SK-N-SH (cell line): ENCODE measurements at places on chromosomes 7 and 10.

GRCh38 chr10:97075961-97076525 lies 109.7 kb downstream of the SLIT1 start:
- DNase-seq, result peak; percentile 53

GRCh38 chr7:51075681-51076580 lies 240.7 kb downstream of the COBL start:
- no peak for DNase-seq

DNA sequence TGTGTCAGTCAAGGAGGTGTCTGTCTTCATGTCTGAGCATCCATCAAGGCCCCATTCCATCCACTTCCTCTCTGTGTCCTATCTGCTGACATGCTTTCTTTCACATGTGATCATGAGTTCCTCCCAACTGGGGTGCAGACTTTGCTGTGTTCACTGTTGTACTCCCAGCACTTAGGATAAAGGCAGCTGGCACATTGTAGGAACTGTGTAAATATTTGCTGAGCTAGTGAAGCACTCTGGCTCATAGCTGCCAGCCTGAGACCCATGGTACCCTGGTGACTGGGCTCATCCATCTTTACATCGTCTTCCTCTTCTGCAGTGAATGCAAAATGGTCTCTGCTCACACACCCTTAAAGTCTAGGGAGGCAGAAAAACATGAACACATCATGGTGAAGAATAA lies 242.2 kb upstream of the IGFBP3 start:
- no peak for DNase-seq

- no peak for DNase-seq
Observed at GRCh38 chr10:29140151-29140550, 148.7 kb upstream of the LYZL1 start.

DNA sequence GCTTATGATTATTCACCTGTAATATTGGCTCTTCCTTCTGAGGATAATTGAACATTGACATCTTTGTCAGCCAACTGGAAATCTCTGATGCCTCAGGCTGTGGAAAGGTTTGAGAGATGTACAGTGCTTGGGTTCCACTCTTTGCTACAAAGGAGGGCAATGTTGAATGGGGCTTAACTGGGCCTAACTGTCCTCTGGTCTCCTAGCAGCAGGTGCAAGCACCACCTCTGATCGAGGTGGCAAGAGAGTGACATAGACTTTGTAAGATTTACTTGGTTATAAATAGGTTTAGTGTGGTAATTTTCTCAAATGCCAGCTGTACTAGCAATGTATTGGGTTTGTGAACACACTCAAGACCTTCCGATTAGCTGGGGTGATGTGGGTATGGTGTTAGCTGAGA lies 21.1 kb downstream of the CYP2C8 start:
- no peak for DNase-seq

GRCh38 chr10:101303087-101303703 lies 50.8 kb upstream of the BTRC start:
- DNase-seq, result no peak

DNA sequence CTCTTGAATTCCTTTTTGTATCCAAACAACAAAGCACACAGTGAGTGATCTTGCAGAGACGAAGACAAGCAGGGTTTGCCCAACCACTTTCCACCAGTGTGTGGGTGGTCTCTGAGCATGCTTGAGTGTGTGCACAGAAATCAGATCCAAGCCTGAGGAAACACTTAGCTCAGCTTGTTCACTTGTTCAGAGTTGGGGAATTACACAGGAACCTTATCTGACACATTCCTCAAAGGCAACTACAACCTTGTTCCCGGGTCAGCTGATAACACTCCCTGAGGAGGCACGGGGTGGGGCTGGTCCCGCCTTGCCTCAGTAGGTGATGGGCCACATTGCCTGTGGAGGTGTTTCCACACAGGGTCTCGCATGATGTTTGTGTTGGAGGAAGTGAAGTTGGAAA lies 216.9 kb downstream of the DYNC1I1 start:
- no peak for DNase-seq

DNA sequence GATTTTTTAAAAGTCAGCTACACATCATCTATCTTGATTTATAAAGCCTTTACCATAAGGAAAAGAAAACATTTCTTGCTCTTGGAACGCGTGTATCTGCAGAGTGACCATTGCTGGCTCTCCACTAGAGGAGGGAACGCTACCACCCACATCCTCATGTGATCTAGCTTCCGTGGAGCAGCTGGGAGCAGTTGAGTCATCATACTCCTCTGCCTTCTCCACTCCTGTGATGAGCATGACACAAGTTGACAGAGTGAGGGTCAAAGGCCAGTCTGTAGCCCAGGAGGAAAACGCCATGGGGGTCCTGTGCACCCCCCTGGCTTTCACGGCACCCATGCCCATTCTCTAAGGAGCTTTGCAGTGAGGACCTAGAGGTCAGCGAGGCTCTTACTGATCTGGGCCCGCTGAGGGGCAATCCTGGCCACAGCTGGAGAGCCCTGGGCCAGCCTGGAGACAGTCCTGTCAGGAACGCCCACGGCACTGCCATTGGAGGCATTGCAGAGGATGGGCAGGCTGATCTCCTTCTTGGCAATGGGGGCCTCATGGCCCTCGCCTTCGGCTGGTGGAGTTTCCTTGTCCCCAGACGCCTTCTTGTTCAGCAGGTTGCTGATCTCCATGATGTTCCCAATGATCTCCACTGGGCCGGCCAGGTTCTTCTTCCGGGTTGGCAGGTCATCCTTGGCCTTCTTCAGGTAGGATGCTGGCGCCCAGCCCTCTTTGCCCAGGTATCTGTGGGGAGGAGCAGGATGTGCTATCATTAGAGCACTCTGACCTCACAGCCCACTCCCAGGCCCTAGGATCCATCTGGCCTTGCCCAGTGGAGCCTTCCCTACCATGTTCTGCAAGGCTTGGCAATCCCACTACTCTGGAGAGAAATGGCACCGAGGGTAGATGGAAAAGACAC lies 119.2 kb downstream of the NEURL1 start:
- no peak for DNase-seq

- DNase-seq, result no peak
Observed at GRCh38 chr7:151252961-151253711, 4.6 kb upstream of the SMARCD3 start.

DNA sequence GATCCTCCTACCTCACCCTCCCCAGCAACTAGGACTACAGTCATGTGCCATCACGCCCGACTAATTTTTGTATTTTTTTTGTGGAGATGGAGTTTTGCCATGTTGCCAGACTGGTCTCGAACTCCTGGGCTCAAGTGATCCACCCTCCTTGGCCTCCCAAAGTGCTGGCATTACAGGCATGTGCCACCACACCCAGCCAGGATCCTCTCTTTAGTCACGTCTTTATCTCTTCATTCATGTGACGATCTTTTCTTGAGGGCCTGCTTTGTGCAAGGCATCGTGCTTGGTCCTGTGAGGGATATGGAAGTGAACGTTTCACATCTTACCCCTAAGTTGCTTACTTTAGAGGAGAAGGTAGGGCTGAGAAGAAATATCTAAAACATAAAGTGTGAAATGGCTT lies 21.6 kb downstream of the WBP1L start:
- no peak for DNase-seq

- DNase-seq, result no peak
Observed at GRCh38 chr7:138455609-138456008, 4.5 kb upstream of the TRIM24 start.

GRCh38 chr7:32515890-32516550 lies 20.7 kb downstream of the AVL9 start:
- DNase-seq, result no peak

- DNase-seq, result no peak
Observed at GRCh38 chr10:97519342-97519741, 20.6 kb downstream of the UBTD1 start.

- DNase-seq, result no peak
Observed at GRCh38 chr7:2336626-2337299, 17.9 kb upstream of the EIF3B start.

- DNase-seq, result no peak
Observed at GRCh38 chr10:127532659-127533058, 16.4 kb upstream of the NPS start.

DNA sequence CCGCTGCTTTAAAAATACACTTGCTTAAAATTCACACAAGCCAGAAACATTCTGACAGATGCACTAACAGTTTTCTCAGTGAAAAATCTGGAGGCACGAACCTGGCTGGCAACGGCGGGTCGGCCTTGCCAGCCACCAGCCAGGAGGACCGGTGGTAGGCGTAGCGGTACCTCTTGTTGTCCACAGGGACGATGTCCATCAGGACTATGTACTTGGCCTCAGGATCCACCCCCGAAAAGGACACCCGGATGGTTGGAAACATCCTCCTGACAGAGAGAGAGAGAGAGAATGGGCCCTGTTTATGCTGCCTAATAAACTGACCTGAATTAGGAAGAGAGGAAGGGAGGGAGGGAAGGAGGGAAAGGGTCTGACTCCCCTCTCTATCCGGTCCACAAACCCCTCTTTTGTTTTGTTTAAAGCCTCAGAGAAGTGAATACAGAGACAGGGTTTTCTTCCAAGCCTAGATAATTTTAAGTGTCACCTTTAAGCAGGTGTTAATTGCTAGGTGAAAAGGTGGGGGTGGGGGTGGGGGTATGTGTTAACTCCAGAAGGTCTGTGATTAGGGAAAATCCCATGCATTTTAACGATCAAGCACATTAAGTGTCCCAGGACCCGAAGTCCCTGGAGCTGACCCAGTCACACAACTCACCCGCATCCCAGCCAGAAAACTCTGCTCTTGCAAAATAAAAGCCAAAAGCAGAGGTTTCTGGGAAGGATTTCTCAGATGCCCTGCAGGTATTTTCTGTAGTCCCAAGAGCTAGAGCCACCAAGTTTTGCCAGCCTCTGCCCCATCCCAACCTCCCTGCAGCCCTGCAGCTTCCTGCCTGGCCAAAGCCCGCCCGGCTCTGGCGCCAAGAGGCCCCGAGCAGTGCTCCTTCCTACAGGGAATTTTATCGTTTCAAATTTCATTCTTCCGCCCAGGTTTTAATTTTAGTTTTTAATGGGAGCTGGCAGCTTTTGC lies 5.0 kb downstream of the TBX20 start:
- no peak for DNase-seq

DNA sequence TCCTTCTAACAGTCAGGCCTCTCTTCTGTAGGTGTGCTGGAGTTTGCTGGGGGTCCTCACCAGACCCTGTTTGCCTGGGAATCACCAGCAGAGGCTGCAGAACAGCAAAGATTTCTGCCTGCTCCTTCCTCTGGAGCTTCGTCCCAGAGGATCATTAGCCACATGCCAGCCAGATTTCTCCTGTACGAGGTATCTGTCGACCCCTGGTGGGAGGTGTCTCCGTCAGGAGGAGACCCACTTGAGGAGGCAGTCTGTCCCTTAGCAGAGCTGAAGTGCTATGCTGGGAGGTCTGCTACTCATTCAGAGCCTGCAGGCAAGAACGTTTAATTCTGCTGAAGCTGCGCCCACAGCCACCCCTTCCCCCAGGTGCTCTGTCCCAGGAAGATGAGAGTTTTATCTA lies 611.1 kb upstream of the COBL start:
- no peak for DNase-seq

- DNase-seq, result no peak
Observed at GRCh38 chr10:102508506-102508905, 4.7 kb downstream of the SUFU start.

DNA sequence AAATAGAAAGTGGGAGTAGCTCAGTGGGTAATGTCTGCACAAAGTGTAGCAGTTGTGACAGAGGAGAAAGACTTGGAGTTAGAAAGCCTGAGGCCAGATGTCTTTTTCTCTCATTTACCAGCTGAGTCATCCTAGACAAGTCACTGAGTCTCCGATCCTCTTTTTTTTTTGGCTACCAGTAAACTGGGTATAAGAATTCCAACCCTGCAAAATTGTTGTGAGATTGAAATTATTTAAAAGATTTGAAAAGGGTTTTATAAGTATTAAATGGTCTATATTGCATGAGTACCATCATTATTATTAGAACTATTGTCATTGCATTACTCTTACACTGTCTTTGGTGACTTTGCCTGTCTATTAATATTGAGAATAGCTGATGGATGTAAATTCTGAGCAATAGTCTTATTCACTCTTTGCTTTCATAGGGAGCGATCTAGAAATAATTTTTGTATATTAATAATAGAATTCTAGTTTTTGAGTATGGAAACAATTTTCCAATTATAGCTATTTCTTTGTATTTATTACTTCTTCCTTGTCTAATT lies 74.0 kb downstream of the ARID5B start:
- DNase-seq, result no peak

- no peak for DNase-seq
Observed at GRCh38 chr10:116430288-116430687, 2.6 kb downstream of the PNLIPRP3 start.

GRCh38 chr10:2214092-2214491 lies 476.8 kb upstream of the ADARB2 start:
- DNase-seq, result no peak

DNA sequence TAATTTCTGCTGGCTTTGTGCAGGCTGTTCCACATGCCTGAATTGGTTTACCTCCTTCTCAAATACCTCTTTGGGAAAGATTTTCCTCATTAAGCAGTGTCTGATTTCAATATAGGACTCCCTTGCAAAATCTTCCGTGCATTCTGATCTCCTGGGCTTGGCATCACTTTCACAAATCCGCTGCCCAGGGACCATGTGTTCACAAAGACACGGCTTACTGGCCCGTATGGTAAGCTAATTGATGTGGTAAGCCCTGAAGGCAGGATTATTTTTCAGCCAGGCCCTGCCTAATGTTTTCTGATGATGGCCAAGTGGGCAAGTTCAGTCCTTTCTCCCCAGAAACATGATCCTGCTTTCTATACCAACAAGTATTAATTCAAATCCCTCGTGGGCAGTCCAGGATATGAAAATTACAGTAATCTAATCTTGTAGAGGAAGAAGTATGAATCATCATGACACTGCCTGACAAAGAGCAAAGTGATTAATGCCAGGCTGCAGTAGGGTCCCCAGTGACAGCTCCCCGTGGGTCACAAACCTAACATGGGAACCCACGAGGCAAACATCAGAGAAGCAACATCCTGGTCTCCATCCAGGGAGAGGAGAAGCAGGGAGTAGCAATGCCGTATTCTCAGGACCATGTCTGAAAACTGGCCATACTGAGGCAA lies 11.6 kb upstream of the SVIL start:
- peak; percentile 52 for DNase-seq

DNA sequence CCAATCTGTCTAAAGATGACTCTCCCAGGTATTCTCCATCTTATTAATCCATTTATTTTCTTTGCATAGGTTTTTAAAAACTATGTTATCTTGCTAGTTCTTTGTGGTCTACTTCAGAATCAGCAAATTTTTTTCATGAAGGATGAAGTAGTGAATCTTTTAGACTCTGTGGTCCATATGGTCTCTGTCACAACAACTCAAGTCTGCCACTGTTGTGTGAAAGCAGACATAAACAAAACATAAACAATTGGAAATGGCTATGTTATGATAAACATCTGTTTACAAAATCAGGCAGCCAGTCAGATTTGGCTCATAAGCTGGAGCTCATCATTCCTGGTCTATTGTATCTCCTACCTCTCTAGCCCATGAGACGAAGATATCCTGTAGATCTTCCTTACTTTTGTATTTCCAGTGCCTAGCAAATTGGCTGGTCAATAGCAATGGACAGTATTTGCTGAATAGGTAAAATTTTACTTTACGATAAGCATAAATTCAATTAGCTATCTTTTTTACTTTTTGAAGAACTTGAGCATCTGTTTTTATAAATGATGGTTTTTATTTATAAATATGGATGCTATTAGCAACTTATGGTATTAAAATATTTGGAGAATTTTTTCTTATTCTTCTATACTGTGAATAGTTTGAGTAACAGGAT lies 104.6 kb upstream of the SGCE start:
- DNase-seq, result no peak
